ENCODE measurements at places on chromosomes 1 and 21.

- DNase-seq = peak; percentile 46
Measured at GRCh38 chr1:68116643-68117235, 66.3 kb upstream of the DIRAS3 start.

DNA sequence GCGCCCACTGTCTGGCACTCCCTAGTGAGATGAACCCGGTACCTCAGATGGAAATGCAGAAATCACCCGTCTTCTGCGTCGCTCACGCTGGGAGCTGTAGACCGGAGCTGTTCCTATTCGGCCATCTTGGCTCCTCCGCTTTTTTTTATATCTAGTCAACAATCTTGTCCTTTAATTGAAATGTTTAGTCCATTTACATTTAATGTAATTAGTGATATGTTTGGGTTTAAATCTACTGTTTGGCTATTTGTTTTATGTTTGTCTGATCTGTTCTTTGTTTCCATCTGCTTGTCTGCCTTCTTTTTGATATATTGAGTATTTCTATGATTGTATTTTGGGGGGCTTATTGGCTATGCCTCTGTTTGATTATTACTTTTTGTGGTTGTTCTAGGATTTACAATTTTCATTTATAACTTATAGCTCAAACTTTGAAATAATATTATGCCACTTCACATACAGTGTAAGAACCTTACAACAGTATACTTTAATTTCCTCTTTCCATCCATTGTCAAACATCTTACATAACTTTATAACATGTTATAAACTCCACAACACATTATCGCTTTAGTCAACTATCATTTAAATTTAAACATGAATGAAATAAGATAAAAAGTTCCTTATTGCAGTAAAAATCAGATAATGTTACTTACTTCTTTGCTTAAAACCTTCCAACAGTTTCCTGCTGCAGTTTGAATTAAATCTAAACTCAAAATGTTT, 16.5 kb upstream of the RYR2 start:
- no peak for DNase-seq

GRCh38 chr1:158053276-158053675, 59.8 kb downstream of the KIRREL1 start:
- no peak for DNase-seq

- no peak for DNase-seq
Measured at GRCh38 chr1:76840278-76840677, 27.0 kb upstream of the ST6GALNAC5 start.

- no peak for DNase-seq
Measured at GRCh38 chr1:64065571-64065970, 137.9 kb upstream of the UBE2U start.

DNA sequence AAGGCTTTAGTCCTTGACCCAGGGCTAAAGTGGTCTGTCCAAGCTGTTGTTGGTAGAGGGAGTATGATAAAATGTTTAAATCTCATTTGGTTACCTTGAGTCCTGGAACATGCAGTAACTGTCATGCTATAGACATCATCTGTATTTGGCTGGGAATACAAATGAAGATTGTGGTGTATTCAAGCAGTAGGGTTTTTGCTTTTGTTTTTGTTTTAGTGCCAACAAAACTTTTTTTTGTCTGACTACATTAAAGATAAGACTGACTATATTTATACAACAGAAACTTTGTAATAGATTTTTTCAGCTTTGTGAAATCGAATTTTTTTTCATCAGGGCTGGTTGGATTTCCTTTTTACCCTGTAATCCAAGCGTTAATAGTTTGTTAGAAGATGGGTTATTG, 7.4 kb upstream of the SARS1 start:
- no peak for DNase-seq

GRCh38 chr21:28018741-28019669, 973.7 kb downstream of the LTN1 start:
- DNase-seq = no peak

DNA sequence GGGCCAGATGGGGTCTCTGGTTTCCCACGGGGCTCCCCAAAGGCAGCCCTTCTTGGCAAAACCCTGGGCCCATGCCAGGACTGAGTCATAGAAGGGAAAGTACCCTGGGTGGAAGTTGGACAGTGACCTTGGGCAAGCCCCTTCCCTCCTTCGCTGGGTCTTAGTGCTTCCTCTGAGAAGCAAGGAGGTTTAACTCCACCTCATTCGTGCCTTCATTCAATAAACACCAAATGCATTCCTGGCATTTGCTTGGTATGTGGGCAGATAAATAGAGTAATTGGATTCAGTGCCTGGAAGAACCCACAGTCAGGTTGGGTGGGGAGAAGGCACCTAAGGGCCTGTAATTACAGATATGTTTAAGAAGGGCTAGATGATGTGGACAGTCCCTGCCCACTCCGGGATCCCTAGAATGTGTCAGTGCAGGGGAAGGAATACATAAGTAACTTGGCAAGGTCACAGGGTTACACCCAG, 36.3 kb upstream of the CITED4 start:
- no peak for DNase-seq

DNA sequence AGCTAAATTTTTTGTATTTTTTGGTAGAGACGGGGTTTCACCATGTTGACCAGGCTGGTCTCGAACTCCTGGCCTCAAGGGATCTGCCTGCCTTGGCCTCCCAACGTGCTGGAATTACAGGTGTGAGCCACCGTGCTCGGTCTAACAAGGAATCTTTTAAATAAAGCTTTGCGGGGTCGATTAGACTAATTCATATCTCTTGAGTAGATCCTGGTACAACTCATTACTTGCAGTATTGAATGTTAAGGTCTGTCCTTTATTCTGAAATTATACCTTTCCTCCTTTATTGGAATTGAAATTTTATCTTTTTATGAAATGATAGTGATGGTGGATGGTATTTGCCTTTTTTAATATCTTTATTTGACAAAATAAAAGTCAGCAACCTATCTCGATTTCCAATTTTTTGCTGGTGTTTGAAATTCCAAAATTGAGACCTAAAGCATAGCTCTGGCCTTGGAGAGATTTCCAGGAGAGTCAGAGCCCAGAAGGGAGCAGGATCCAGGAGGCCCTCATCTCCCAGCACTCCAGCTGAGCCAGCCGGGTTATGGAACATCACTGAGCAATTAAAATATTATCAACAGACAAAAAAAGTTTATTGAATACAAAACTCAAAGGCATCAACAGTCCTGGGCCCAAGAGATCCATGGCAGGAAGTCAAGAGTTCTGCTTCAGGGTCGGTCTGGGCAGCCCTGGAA, 4.7 kb downstream of the S100A2 start:
- DNase-seq = no peak

DNA sequence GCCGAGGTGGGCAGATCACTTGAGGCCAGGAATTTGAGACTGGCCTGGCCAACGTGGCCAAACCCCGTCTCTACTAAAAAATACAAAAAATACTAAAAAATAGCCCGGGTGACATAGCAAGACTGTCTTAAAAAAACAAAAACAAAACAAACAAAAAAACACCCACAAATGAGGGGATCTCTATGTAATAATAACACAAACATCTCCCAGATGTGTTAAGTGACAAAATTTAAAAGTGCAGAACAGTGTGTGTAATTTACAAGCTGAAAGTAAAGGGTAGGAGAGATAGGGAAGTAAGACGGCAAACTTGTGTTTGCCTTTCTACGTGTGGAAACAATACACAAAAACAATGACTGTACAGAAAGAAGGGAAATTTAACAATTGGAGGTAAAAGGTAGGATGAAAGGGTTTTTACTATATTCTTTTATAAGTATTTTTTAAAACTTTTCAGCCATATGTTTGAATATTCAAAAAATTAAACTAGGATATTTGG, 36.3 kb downstream of the ARID4B start:
- no peak for DNase-seq

GRCh38 chr1:2557482-2558400, 1.6 kb downstream of the TNFRSF14 start:
- DNase-seq = no peak

GRCh38 chr1:14281412-14281811, 317.1 kb upstream of the KAZN start:
- DNase-seq = no peak

- DNase-seq = no peak
Measured at GRCh38 chr1:230487773-230488428, 61.8 kb upstream of the PGBD5 start.

DNA sequence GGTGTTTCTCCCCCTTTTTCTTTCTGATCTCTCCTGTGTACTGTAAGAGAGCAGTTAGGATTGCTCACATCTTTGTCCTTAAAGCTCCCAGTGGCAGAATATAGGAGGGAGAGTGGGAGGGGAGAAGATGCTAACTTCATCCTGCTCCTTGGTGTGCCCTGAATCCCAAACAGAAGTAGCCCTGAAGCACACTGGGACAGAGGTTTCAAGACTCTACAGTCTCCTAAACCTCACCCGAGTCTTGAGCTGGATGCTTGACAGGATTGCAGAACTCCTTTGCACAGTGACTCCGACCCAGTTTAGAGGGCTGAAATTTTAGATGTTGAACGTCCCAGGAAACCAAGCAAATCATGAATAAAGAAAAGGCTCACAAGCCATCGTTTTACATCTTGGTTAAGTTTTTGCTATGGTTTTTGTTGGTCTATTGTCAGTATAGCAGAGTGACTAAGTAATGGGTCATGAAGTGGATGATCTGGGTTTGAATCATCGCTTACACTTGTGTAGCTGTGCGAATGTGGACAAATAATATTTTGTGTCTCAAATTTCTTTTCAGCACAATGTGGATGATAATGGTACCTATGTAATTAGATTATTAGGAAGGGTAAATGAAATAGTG, 37.5 kb downstream of the XCL2 start:
- no peak for DNase-seq

- DNase-seq = no peak
Measured at GRCh38 chr1:230400007-230400344, 26.2 kb downstream of the PGBD5 start.

DNA sequence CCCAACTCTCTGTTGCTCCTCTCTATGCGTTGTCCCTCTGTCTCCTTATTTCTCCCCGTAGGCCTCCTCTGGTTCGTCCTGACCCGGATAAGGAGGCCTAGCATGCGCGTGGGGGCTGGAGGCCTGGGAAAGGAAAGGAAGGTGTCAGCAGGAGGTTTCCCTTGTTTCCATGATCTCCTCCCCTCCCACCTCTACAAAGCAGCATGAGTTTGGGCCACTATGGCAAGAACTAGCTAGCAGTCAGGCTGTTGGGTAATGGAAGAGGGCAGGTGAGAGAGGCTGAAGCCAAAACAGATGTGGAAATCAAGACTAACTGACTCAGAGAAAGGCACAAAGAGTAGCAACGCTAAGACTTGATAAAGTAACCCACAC, 687 bp upstream of the SEMA6C start:
- no peak for DNase-seq

DNA sequence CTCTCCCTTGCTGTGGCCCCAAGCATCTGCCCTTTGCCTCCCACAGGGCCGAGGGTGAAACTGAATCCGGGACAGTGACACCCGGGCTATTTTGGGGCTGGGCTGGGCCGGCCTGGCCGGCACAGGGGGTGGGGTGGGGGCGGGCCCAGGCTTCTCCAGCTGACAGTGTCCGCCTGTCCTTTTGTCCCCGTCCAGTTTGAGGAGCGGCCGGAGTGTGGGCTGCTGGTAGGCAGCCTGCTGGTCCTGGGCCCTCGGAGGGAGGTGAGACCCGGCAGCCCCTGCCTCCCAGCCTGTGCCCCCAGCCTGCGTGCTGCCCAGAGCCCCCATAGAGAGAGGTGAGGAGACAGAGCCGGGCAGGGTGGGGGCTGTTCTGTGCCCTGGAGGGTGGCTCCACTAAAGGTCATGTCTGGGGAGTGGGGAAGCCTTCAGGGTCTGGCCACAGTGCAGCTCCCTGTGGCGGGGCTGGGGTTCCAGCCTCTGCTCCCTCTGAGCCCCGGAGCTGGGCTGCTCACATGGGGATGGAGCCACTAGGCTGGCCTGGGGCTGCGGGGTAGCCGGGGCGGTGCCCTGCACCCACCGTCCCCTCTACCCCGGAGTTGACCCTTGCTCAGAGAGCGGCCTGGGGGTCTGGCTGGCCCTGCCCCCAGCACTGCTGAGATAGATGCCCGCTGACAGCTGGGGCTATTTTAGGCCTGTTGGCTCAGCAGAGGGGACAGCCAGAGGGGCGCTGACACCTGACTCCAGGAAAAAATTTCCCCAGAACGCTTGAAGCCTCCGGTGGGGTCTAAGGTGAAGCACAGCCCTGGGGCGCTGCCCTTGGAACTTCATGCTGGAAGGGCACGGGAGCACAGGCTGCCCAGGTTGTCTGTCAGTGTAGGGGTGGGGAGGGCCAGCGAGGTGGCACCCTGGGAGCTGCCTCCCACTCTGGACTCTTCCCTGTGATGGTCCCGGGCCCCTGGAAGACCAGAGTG, at the start of gene OBSCN:
Gene OBSCN, plus strand, starts transcription at position 194 of the 971 bp plus-strand sequence. CDS start 3,740 bp downstream, outside the sequence.
- DNase-seq = no peak

DNA sequence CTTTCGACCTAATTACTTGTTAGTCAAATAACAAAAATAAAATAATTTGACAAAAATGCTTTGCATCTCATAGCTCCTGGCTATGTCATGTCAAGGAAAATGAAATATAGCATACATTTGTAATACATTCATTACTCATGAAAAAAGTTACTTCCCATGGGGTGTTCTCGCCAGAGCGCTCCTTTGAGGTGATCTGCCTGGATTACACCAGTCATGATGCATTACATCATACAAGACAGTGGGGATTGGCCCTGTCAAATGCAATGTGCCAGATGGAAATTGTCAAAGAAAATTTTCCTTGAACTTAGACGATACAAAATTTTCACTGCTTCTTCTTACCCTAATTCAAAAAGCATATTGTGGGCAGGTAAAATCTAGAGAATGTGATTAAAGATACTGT, 215.6 kb upstream of the B3GALT2 start:
- DNase-seq = no peak

GRCh38 chr1:36919491-36920145, 114.7 kb downstream of the GRIK3 start:
- no peak for DNase-seq

DNA sequence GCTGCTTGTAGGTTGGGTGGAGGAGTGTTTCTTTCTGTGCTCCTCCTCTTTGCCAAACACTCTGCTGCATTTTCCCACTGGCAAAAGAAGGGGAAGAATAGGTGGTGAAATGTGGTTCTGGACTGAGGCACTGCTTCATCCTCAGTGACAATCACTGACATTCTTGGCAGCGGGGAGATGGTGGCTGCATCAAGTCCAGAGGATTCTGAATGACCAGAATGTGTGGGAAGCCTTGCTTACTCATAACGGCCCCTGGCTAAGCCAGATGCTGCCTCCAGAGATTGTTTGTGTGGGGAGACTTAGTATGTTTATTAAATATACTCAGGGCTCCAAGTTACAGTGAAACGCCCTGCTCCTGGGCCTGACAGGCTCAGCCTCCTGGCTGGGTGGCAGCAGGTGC, 160.3 kb downstream of the CACNA1E start:
- DNase-seq = no peak

- no peak for DNase-seq
Measured at GRCh38 chr1:248303324-248303723, at the start of gene OR2T12. OR2T12 (minus strand) TSS chr1:248303424; CDS start chr1:248295578, 7,846 bp downstream.

- DNase-seq = no peak
Measured at GRCh38 chr1:234572966-234573365, 37.0 kb downstream of the IRF2BP2 start.

Data from NT2/D1 (cell line).